ENCODE measurements at places on chromosomes 3 and 15.

DNA sequence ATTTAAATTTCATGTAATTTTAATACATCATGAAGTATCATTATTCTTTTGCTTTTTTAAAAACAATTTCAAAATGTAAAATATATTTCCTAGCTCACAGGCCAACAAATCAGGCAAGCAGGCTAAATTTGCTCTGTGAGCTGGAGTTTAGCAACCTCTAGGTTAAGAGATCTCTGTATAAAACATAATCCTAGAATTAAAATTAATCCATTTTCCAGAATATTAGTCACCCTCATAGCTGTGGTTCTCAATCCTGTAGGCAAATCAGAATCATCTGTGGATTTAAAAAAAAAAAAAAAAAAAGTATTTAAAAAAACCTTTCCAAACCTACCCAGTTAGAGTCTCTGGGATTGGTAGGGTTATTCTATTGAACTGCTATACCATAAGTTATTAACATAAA lies 209.7 kb downstream of the MINAR1 start:
- H3K4me3 ChIP-seq = no peak overlapping the region
- DNase-seq = no peak
- H3K4me1 ChIP-seq = peaks cover 14% of the 10 kb centered on the region
- no peaks in the 10 kb centered on the region for H3K36me3 ChIP-seq
- peaks cover 2% of the 10 kb centered on the region for H3K27me3 ChIP-seq

DNA sequence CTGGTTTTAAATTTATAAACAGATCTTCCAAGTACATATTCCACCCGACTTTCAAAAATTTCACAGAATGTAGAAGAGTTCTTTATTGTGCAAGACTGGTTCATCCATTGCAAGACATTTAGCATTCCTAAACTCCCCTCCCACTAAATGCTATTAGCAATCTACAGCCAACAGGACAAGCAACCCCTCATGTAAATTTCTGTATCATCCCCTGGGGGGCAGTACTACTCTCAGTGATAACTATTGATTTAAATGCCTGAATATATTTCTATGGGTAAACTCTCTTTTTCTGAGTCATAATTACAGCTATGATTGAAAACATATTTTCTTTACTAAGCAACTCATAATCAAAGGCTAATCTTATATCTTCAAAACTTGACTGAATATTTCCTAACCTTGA lies 10.7 kb upstream of the SLC15A2 start:
- H3K4me3 ChIP-seq = no peak overlapping the region
- peaks cover 12% of the 10 kb centered on the region for H3K4me1 ChIP-seq
- no peaks in the 10 kb centered on the region for H3K27me3 ChIP-seq
- H3K27ac ChIP-seq = no peak overlapping the region
- H3K36me3 ChIP-seq = no peaks in the 10 kb centered on the region

DNA sequence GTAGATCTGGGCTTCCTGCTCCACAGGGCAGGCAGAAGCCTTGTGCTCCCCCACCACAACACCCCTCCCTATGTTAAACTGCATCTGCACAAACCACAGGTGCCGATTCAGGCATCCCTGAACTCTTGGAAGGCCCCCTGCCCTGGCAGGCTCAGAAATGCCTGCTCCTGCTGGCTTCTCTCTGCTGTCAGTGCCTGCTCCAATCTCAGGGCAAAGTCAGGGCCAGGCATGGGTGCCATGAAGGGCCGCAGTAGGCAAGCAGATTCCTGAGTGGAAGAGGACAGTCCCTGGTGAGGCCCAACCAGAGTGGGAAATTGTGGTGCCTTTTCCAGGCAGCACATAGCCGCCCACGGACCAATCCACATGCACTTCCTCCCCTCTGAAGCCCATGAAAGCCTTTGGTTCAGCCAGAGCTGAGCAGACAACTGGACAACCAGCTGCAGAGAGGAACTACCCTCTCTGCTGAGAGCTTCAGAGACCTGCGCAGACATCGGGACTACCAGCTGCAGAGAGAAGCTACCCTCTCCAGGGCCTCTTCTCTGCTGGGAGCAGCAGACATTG lies 13.6 kb downstream of the PRR20G start:
- H3K27me3 ChIP-seq = peaks cover 12% of the 10 kb centered on the region
- no peaks in the 10 kb centered on the region for H3K36me3 ChIP-seq
- peaks cover 12% of the 10 kb centered on the region for H3K4me1 ChIP-seq
- no peak overlapping the region for H3K4me3 ChIP-seq
- H3K27ac ChIP-seq = no peak overlapping the region

DNA sequence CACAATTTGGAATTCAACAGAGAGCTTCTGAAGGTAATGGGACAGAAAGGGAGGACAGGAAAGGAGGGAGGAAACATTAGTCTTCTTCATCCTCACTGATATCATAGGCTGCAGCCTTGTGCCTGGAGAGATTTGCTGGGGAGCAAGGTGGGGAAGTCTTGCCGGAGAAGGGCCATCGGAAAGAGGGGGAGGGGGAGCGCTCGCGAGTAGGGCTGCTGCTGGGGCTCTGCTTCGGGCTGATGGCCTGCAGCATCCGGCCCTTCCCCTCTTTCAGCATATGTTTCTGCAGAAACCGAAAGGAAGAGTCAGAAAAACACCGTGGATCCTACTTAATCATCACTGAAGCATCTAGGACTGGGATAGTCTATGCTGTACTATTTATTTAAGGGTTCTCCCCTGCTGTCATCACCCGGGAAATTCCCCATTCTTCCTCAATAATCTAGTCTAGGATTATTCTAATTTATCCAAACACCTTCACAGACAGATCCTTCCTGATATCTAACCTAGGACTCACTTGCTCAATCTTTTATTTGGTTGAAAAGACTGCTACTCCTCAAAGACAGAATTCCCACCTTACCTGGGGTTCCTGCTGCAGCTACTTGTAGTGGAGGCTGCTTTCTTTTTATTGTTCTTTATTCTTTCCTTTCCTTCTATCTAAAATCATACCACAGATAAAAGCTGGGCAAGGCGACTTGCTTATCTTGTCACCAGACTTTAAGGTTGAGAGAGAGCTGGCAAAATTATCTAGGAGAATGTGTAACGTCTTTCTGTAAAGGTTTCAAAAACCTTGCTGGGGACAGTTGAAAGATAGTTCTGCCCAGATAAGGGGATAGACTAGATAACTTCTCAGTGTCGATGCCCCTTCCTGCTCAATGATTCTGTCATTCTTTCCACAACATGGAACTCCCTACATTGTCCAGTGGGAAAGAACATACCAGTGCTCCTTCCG lies 22.6 kb downstream of the SLC51A start:
- H3K27me3 ChIP-seq = no peaks in the 10 kb centered on the region
- no peak for DNase-seq
- no peak overlapping the region for H3K4me3 ChIP-seq
- H3K4me1 ChIP-seq = no peaks in the 10 kb centered on the region
